ENCODE measurements at places on chromosomes 7 and 10.

DNA sequence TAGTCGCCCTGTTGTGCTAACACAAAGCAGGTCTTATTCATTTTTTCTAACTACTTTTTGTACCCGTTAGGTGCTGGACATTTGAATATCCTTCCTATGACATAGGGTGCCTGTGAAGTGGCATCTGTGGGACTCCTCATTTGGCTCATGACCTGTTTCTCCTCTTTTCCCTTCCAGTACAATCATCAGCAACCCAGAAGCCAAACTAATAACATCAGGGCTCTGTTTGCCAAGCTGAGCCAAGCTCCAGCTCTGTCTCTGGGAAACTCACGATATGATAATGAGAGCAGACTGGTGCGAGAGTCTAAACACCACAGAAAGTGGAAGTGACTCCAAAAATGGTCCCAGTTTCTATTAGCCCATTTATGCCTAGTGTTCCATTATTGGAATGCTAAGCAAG lies 92.0 kb downstream of the SVIL start:
- no peak for DNase-seq

GRCh38 chr10:132137111-132138072 lies 49.4 kb upstream of the DPYSL4 start:
- no peak for DNase-seq

- no peak for DNase-seq
Observed at GRCh38 chr7:75985518-75986146, 8.8 kb downstream of the TMEM120A start.

GRCh38 chr7:153422291-153423209 lies 629.6 kb upstream of the DPP6 start:
- no peak for DNase-seq

DNA sequence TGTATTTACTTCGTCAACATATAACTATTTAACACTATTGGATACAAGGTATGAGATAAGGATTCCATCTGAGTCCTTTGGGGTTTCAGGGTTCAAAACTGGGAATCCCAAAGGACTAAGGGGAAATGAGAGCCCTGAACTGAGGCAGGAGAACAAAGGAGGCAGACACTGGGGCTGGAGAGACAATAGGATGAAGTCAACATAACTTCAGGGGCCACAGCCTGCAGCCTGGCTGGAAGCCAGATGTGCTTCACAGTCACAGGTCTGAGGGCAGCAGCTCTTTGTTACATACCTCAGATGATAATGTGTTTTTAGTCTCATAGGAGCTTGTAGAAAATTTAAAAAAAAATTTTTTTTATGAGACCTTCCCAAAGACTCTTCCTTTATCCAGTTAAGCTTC lies 73.3 kb downstream of the NRF1 start:
- no peak for DNase-seq

DNA sequence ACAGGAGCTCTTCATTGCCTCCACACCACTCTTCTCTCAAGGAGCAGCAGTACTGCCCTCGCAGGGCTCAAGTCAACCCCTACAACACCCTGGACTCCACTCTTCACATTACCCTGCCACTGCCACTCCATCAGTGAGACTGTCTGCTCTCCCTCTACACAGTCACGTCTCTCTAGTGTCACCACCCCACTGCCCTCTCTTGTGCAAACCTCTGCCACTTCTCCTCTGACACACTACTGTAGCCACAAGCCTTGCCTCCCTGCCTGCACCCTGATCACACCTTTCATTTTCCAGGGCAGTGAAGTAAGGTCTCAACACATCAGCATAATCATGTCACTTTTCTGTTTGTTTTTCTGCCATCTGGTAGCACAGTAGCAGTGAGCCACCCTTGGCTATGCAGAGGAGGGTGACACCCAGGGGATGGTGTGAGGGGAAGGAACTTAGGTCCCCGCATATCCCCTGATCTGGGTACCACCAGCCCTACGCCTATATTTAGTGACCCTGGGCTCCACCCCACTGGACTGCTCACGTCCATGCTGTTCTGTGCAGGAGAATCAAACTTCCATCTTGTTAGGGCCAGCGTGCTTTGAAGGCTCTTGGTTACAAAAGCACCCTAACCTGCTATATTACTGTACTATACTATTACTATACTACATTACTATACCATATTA lies 1.6 kb downstream of the C10orf143 start:
- DNase-seq, result no peak

DNA sequence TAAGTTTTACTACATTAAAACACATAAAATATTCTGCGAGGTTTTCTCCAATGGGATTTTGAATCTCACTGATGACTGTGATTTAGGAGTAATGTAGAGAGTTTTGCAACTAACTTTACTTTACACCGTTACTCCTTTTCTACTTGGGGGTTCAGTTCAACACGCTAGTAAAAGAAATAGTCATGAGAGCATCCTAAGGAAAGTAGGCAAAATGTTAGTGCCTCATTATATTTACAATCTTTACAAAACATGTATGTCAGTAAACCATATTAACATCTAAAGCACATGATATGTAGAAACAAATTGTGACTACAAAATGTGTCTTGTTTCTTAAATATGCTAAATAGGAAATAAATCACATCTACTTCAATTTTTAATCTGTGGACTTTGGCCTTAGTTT lies 6.0 kb downstream of the MEOX2 start:
- DNase-seq, result no peak

- DNase-seq, result no peak
Observed at GRCh38 chr7:157769086-157769485, 432.3 kb downstream of the DNAJB6 start.

DNA sequence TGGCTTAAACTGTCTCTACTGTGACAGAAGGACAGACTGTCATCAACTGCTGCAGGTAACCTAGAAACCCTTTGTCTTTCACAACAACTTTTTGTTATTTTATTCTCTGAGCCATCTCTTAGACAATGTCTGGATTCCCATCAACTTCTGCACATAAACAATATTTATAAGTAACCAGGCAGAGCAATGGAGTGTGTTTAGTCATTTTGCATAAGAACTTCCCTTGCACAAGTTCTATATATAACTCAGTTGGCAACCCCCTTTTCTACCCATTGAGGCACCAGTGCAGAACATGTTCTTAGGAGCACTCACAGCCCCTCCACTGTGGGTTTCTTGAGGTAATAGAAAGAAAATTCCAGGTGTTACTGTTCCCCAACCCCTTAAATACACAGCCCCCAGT lies 65.0 kb upstream of the IL6 start:
- no peak for DNase-seq

- no peak for DNase-seq
Observed at GRCh38 chr10:88920986-88921593, 31.5 kb downstream of the ACTA2 start.

- peak; percentile 46 for DNase-seq
Observed at GRCh38 chr7:92645114-92646061, 55.2 kb upstream of the FAM133B start.

DNA sequence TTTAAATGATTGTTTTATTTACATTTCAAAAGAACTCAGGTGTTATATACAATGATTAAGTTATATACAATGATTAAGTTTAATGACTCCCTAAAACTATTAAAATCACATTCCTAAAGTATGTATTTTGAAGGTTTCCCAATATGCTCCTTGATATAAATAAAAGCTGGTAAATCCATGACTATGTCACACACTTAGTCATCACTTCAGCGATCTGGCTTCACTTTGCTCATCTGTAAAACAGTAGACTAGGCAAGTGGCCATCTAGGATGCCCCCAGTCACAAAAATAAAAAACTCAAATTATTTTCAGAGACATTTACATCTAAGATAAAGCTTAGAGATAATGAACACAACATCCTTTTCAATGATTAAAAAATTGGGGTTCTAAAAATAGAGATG lies 10.8 kb downstream of the ICA1 start:
- DNase-seq, result no peak

DNA sequence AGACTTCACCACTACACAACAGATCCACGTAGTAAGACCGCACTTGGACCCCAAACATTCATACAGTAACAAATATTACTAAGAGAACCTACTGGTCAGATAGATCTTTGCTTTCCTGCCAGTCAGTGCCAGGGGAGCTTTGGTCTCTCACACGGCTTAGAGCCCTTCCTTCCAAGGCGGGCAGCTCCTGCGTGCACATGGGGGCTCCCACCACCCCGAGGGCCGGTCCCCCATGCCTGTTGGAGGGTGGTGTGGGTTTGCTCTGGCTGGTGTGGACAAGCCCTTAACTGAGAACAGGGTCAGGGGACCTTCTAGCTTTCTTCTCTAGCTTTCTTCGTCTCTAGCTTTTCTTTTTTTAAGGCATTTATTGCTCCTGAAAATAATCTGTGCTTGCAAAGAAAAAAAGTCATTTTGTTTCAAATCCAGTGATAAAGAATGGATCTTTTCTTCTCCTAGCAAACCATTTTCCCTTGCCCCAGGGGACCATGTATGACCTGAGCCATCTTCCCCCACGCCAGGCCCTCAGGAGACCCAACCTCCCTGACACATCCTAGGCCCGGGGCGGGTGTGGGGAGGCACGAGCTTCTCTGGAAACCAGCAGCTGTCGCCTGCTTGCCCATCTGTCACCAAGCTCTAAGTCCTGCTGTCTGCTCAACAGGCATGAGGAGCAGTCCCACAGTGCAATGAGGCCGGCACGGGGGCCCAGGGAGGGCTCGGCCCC lies 591.1 kb downstream of the PTPRN2 start:
- DNase-seq, result no peak

DNA sequence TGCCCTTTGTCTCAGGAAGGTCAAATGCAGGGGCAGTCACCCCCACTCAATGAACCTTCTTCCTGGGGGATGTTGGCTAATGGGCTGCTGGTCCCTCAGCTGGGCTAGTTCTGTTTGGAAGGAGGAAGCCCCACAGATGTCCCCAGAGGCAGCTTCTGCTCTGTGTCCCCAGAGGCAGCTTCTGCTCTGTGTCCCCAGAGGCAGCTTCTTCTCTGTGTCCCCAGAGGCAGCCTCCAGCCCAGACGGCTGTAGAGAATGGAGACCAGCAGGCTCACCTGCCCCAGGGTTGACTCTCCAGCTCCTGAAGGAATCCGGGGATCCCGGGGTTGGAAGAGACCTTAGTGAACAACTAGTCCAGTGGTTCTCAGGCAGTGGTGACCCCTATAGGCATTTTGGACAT lies 62.5 kb upstream of the LEP start:
- DNase-seq, result no peak

DNA sequence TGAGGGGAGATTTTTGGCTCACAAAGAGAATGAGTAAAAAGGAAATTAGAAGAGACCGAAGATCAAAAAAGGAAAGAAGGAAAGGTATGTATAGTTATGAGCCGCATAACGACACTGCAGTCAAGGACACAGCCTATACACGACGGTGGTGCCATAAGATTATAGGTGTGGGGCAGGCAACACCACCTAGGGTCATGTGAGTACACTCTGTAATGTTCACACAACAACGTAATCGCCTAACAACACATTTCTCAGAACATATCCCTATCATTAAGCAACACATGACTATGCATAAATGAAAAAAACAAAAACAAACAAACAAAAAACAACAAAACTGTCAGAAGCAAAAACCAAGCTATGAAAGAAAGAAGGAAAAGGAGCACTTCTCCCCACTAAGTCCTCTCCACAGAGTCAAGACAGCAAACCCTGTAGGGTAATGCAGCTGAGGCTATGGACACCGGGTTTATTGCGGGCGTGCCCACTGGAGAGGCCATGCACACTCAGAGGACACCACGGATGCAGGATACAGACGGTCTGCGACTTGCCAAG lies 45.1 kb downstream of the PIP4K2A start:
- no peak for DNase-seq

DNA sequence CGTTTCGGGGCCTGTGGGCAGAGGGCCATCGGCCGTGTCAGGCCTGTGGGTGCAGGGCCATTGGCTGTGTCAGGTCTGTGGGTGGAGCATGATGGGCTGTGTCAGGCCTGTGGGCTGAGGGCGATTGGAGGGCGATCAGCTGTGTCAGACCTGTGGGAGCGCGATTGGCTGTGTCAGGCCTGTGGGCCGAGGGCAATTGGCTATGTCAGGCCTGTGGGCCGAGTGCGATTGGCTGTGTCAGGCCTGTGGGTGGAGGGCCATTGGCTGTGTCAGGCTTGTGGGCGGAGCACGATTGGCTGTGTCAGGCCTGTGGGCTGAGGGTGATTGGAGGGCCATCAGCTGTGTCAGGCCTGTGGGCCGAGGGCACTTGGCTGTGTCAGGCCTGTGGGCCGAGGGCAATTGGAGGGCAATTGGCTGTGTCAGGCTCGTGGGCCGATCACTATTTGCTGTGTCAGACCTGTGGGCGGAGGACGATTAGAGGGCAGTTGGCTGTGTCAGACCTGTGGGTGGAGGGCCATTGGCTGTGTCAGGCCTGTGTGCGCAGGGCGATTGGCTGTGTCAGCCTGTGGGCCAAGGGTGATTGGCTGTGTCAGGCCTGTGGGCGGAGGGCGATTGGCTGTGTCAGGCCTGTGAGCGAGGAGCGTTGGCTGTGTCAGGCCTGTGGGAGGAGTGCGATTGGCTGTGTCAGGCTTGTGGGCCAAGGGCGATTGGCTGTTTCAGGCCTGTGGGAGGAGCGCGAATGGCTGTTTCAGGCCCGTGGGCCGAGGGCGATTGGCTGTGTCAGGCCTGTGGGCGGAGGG lies 54.1 kb downstream of the DYNC2I1 start:
- DNase-seq, result peak; percentile 60

- no peak for DNase-seq
Observed at GRCh38 chr7:139124084-139124914, 14.8 kb upstream of the ZC3HAV1 start.

DNA sequence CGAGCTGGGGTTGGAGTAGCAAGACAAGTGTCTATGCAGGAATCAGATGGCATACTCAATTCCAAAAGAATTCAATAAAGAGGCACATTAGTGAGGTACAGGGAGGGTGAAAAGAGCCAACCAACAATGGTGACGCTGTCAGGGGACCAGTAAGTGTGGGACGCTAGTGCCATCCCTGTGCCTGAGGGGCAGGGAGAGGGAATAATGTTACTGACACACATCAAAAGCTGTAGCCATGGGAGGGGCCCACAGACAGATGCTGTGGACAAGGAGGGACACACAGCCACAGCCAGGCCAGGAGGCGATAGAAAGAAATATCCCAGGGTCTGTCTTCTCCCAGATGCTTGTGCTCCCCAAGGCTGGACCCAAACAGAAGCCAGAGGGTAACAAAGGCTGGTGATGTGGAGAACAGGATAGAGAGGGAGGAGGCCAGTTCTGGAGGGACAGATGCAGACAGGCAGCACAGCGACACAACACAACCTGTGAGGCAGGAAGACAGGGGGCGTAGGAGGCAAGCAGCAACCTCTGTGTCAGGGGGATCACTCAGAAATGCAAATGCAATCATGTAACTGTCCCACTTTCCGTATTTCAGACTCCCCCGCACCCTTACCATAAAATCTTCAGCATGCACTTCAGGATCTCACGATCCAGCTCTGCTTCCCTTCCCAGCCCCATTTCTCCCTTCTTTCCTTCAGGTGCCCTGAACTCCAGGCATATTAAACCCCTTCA lies 240.5 kb upstream of the FZD8 start:
- no peak for DNase-seq

- DNase-seq, result peak; percentile 85
Observed at GRCh38 chr7:65251851-65252620, 121.6 kb upstream of the ZNF92 start.

GRCh38 chr10:118916777-118917176 lies 112.7 kb upstream of the NANOS1 start:
- DNase-seq, result no peak

GRCh38 chr7:80729591-80730320 lies 91.3 kb downstream of the CD36 start:
- DNase-seq, result no peak

GRCh38 chr10:75755528-75755927 lies 324.1 kb downstream of the LRMDA start:
- no peak for DNase-seq

GRCh38 chr7:92631067-92631849 lies 41.1 kb upstream of the FAM133B start:
- peak; percentile 49 for DNase-seq

- DNase-seq, result no peak
Observed at GRCh38 chr7:69402696-69403095, 195.6 kb upstream of the AUTS2 start.

- no peak for DNase-seq
Observed at GRCh38 chr7:158067931-158068482, 519.6 kb downstream of the PTPRN2 start.

Data from Caki2 (cell line).